ENCODE measurements at places on chromosomes 2 and 18. TPM values are rescaled to one million over a fixed set of nuclear protein-coding genes. Genes with fewer than 3 reads are reported as not detected.

Gene DHRS9
- total RNA-seq: not detected

Gene CYS1
- total RNA-seq: not detected

Gene SCN7A
- total RNA-seq: not detected

Gene STAT4
- 80.6 TPM for total RNA-seq

Gene NIF3L1
- total RNA-seq: 30.2 TPM

Gene GALNT13
- 0.35 TPM for total RNA-seq

Gene FOXI3
- total RNA-seq: not detected

Gene LYG2
- total RNA-seq: not detected

Gene CPO
- total RNA-seq: not detected

Gene FAM228A
- total RNA-seq: not detected

DNA sequence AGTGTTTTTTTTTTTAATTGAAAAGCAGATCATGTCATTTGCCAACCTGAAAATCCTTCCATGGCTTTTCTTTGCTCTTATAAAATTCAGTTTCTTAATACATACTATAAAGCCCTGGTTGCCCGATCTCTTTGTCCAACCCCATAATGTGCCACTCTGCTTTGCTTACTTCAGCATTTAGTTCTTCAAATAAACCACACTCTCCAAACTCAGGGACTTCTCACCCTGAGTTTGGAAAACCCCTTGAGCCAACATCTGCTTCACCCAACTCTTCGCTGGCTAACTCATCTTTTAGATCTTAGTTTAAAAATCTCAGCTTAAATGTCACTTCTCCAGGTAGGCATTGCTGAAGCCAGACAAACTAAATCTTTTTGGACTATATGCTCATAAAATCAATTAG, 1.3 kb upstream of the STAT1 start:
- no peak overlapping the region for H3K27ac ChIP-seq
- H3K4me1 ChIP-seq: peaks cover 31% of the 10 kb centered on the region
- no peaks in the 10 kb centered on the region for H3K27me3 ChIP-seq
- H3K4me3 ChIP-seq: no peak overlapping the region

DNA sequence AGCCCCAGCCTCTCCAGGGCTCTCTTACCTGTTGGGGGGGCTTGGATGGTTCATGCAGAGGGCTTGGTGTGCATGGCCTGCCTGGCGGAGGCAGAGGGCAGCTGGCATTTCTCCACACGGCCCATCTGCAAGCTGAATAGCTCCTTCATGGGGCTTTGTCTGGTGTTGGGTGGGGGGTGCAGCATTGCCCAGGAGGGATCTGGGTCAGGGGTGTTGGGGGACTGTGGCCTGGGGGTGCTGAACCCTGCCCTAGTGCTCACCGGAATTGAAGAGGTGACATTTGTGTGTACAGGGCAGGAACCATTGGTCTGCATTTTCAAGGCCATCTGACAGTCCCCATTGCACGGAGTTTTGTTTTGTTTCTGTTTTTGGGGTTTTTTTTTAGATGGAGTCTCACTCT, 58.8 kb upstream of the HAAO start:
- H3K27ac ChIP-seq: no peak overlapping the region
- H3K27me3 ChIP-seq: no peaks in the 10 kb centered on the region
- no peaks in the 10 kb centered on the region for H3K4me1 ChIP-seq
- no peaks in the 10 kb centered on the region for H3K36me3 ChIP-seq

DNA sequence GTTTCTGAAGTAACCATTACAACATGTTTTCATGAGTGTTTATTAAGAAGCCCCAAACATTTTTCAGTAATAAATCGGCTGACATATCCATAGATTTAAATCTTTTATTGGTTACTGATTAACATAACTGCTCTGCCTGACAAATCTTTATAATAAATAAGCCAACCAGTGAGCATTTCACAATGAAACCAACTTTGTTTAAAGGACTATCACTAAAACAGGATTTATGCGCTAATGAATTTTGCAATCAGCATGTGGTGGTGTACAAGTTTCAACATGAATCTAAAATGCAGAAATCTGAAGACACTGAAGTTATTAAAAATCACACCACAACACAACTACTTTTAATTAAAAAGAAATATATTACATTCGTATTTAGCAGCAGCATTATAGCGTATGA, 166.7 kb downstream of the MEIS1 start:
- H3K36me3 ChIP-seq: no peaks in the 10 kb centered on the region
- no peaks in the 10 kb centered on the region for H3K27me3 ChIP-seq
- H3K4me1 ChIP-seq: no peaks in the 10 kb centered on the region
- H3K4me3 ChIP-seq: no peak overlapping the region
- no peak for DNase-seq
- H3K27ac ChIP-seq: no peak overlapping the region

- peaks cover 5% of the 10 kb centered on the region for H3K27me3 ChIP-seq
- no peaks in the 10 kb centered on the region for H3K4me1 ChIP-seq
- no peak for DNase-seq
- H3K36me3 ChIP-seq: peaks cover 5% of the 10 kb centered on the region
- H3K27ac ChIP-seq: no peak overlapping the region
These were observed 9.4 kb upstream of the ZNF512 start for GRCh38 chr2:27573452-27573851.

DNA sequence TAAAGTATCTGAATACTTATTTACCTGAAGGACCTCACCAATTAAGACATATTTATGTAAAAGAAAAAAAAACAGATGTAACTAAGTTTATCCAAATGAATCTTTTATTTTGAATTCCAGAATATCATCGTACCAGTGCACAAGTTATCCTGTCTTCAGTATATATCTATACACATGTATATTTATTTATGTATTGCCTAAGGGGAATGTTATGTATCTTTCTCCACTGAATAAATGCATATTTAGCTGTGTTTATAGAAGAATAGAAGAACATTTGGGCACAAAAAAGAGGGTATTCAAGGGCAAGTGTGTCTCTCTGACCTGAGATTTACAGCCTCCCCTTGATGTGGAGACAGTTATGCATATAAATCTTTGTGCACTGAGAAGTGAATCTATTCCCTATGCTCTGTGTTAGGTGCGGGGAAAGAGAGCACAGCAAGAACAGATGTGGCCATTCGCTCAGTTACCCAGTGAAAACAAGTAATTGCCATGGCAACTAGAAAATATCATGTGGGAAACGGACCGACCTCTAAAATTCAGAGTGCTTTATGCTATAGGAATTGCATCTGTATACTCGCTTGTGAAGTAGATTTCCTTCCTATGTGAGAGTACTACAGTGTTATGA, 39.5 kb upstream of the ASXL3 start:
- H3K27me3 ChIP-seq: no peaks in the 10 kb centered on the region
- H3K4me3 ChIP-seq: no peak overlapping the region
- H3K36me3 ChIP-seq: no peaks in the 10 kb centered on the region
- H3K27ac ChIP-seq: no peak overlapping the region

DNA sequence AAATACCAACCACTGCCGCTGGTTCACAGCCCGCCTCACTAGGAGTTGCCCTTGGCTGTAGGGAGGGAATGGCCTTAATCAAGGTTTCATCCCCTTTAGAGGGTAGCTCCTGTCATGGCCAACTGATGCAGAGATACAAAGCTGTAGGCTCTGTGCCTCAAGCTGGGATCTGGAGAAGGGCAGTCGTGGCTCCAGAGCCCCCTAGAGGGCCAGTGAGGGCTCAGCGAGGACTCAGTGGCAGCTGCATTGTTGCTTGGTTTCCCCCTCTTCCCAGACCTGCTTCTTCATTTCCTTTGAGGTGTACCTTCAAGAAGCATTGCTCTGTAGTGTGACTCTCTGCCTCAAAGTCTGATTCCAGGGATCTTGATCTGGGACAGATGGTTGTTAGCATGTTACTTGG, 302.1 kb downstream of the LPIN1 start:
- DNase-seq: no peak
- no peaks in the 10 kb centered on the region for H3K27me3 ChIP-seq
- peaks cover 32% of the 10 kb centered on the region for H3K4me1 ChIP-seq
- no peaks in the 10 kb centered on the region for H3K36me3 ChIP-seq
- H3K4me3 ChIP-seq: no peak overlapping the region
- H3K27ac ChIP-seq: no peak overlapping the region

GRCh38 chr2:215918901-215919599, 94.3 kb downstream of the MREG start:
- H3K36me3 ChIP-seq: no peaks in the 10 kb centered on the region
- no peak overlapping the region for H3K27ac ChIP-seq
- no peak overlapping the region for H3K4me3 ChIP-seq
- H3K4me1 ChIP-seq: peaks cover 1% of the 10 kb centered on the region

DNA sequence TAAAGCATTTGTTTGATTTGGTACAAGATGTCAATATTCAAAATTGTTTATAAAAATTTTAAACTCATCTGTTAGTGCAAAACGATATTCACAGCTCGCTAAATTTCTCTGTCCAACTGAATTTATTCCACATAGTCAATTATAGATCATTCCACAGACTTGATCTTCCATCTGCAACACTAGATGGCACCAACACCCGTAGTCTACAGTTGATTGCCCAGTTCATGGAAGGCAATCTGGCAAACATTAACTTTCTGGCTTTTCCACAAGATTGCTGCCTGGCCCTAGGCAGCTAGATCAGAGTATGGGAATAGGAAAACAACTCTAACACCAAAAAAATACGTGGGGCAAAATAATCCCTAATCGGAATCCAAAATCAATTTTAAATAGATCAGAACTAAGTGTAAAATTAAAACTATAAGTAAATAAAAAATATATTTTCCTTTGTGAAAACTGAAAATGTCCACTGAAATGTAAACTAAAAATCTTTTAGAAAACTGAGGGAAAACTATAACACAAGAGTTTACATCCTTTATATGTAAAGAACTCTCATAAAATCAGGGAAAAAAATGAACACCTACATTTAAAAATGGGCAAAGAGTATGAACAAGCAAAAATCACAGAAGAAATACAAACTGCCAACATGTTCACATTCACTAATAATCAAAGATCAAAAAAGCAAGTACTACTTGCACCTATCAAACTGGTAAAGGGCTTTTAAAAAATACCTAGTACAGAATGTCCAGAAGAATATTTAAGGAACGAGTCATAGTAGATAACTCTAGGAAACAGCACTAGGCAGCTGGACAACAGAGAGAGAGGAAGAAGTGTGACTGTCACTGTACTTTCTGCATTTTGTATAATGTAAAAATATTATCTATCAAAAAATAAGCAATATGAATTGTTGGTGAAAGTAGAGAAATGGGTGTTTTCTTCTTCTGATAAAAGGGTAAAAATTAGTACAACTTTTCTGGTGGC, 35.0 kb downstream of the RTN4 start:
- DNase-seq: peak; percentile 10
- H3K4me1 ChIP-seq: peaks cover 43% of the 10 kb centered on the region
- no peaks in the 10 kb centered on the region for H3K27me3 ChIP-seq

- peaks cover 47% of the 10 kb centered on the region for H3K4me1 ChIP-seq
- no peaks in the 10 kb centered on the region for H3K27me3 ChIP-seq
- peak overlapping the region; percentile 56 for H3K27ac ChIP-seq
- DNase-seq: peak; percentile 18
These were observed 23.2 kb downstream of the PIAS2 start for GRCh38 chr18:46894124-46894523.

GRCh38 chr2:239956818-239957261, 68.3 kb downstream of the NDUFA10 start:
- H3K4me1 ChIP-seq: no peaks in the 10 kb centered on the region
- peaks cover 14% of the 10 kb centered on the region for H3K36me3 ChIP-seq
- H3K27me3 ChIP-seq: no peaks in the 10 kb centered on the region
- H3K27ac ChIP-seq: no peak overlapping the region
- H3K4me3 ChIP-seq: no peak overlapping the region

DNA sequence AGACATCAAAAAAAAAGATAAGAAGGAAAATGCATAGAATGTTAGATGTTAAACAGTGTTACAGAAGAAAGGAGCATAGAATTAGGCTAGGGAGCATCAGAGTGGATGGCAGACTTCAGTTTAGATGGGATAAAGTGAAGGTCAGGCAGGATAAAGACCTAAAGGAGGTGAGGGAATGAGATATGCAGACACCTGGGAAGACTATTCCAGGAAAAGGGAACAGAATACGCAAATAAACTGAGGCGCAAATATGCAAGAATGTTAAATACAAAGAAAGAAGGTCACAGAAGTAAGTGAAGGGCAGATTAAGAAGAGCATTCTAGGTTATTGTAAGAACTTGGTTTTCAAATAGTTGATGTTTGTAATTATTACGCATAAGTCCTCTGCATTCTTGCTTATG, 116.3 kb upstream of the REG3A start:
- H3K4me3 ChIP-seq: no peak overlapping the region
- H3K27me3 ChIP-seq: no peaks in the 10 kb centered on the region
- no peak for DNase-seq
- H3K4me1 ChIP-seq: no peaks in the 10 kb centered on the region

DNA sequence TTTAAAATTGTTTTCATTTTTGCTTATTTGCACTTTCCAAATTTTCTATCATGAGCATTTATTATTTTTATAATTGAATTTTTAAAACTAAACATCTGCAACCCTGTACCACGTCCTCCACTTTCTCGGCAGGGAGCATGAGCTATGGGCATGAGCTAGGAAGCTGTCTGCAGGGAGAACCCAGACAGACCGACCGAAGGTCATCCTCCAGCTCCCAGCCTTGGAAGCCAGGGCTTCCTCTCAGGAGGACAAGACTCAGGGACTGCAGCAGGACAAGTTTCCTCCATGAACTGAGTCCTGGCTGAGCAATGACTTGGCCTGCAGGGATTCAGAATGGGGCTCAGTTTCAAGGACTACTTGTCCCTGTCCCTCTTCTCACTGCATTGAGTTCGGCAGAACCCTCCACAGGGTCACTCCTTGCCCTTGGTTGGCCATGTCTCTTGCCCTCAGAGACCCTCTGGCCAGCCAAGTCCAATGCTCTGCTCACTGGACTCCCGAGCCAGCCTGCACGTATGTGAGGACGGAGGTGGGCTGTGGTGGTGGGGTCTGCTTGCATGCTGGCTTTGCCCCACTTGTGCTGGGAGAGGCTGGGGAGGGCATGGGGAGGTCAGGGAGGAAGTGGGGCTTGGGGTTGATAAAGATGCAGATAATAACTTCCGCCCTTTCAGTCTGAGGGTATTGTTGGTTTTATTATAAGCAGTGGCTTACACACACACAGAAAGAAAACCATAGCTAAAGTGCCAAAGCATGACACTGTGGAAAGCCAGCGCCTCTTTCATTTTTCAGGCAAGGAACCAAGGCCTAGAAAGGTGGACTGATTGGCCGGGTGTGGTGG, 6.6 kb downstream of the NMUR1 start:
- no peak for DNase-seq
- no peak overlapping the region for H3K27ac ChIP-seq
- no peak overlapping the region for H3K4me3 ChIP-seq

GRCh38 chr2:221254299-221254698, 317.8 kb downstream of the EPHA4 start:
- H3K4me3 ChIP-seq: no peak overlapping the region
- H3K27me3 ChIP-seq: no peaks in the 10 kb centered on the region
- no peak overlapping the region for H3K27ac ChIP-seq
- H3K4me1 ChIP-seq: no peaks in the 10 kb centered on the region

DNA sequence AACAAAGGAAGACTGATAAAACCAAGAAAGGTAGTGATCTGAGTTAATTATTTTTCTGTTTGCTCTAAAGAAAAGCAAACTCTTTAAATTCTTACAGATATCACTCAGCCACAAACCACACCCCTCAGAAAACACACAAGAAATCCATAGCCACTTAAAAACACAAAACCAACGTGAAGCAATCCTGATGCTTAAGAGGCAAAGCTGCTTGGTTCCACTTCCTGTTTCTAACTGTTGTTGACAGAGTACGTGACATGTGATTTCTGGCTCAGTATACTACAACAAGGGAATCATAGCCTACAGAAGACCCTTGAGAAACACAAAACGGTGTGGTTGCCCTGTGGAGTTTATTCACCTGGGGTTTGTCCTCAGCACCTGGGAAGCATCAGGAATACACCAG, 240.9 kb upstream of the APCDD1 start:
- no peak overlapping the region for H3K27ac ChIP-seq
- H3K4me1 ChIP-seq: no peaks in the 10 kb centered on the region
- no peak overlapping the region for H3K4me3 ChIP-seq

GRCh38 chr2:100741880-100742276, 78.1 kb upstream of the NPAS2 start:
- no peak overlapping the region for H3K27ac ChIP-seq
- no peak for DNase-seq
- peaks cover 8% of the 10 kb centered on the region for H3K4me1 ChIP-seq
- H3K27me3 ChIP-seq: peaks cover 10% of the 10 kb centered on the region
- H3K4me3 ChIP-seq: no peak overlapping the region

Data from activated naive CD8-positive, alpha-beta T cell treated with anti-CD3 and anti-CD28 coated beads for 36 hours (primary cell).